ENCODE measurements at places on chromosomes 7 and 10.

DNA sequence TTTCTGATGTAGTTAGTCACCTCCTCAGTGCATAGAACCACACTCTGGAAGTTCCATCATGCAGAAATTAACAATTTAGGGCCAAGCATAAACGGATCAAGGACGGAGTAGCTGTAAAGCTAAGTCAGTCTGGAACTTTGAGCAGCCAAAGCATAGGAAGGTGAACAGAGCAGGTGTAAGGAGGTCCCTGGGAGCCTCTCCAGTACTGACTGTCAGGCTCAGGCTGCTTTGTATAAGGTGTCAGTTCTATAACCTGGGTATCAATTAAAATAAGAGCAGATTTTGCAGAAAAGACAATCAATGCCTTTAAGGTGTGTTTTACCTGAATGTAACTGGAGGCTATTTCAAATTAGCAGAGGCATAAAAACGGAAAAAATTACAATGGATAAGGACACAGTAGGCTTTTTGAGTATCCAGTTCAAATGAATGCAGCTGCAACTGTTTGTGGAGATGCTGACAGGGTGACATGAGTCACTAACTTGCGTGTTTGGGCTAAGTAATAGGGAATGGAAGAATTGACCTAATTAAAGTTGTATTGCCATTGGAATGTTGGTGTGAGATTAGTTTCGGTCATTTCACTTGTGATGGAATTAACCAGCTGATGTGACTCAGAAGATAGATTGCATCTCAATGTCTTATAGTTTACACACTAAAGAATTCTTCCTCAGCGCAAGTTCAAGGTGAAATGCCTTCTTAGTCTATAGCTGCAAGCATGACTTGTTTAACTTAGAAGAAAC, 417.9 kb upstream of the CNTNAP2 start:
- DNase-seq, result no peak

- no peak for DNase-seq
These were observed 165.9 kb downstream of the DNAJB6 start for GRCh38 chr7:157502701-157503111.

DNA sequence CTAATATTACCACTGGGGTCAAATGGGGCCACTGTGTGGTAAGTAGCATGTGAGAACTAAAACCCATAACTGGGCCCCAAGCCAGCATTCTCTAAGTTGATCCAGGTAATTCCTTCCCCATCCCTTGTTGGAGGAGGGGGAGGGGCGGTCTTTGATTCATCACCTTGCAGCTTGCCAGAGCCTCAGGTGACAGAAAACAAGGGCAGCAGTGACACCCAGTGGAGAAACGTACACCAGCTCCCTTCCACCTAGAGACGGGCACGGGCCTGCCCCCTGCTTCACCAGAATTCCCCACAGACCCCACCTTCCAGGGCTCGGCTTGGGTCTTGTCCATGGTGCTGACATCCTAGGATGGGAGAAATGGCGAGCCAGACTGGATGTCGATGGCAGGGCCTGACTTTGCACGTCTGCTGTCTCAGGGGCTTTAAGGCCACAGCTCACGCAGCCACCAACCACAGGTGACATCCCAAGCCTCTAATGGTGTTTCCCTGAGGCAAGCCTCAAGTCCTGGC, 102.0 kb downstream of the STRA8 start:
- peak; percentile 53 for DNase-seq

GRCh38 chr7:52695973-52696595, 339.3 kb upstream of the POM121L12 start:
- DNase-seq, result no peak

DNA sequence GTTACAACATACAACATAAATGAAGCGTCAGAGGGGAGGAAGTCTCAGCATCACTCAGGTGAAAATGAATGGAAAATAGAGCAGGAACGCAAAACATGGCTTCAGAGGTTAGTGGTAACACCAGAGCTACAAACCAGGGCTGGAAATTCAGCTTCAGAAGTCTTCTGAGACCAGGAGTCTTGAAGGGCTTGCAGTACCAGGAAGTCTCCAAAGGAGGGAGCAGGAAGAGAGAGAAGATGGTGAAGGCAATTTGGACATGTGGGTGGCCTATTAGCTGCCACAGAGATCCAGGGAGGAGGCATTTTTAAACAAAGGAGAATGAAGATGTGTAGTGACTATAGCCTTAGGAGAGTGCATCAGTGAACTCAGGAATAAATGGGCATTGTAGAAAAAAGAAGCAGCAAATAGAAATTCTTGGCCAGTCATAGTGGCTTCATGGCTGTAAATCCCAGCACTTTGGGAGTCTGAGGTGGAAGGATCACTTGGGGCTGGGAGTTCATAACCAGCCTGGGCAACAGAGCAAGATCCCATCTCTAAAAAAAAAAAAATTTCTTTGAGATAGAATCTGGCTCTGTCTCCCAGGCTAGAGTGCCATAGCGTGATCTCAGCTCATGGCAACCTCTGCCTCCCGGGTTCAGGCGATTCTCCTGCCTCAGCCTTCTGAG, 9.3 kb upstream of the TET1 start:
- DNase-seq, result peak; percentile 51

- no peak for DNase-seq
These were observed 42.2 kb upstream of the CAPZA2 start for GRCh38 chr7:116820149-116820548.

GRCh38 chr7:137886281-137886680, 39.5 kb upstream of the DGKI start:
- no peak for DNase-seq

DNA sequence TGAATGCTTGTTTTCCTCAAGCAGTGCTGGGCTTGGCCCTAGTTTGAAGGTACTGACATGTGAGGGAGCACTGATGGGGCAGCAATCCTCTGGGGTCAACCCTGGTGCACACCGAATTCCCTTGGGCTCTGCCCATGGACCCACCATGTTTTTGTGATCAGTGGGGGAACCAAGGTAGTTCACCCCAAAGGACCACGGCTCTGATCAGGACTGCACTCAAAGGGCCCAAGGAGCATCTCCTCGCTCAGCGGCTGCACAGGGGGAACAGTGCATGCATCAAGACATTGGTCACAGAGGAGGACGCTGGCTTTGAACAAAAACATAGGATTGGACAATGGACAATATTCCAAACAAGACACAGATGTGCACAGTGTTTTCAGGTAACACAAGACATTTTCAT, 12.7 kb downstream of the CXCL12 start:
- no peak for DNase-seq

DNA sequence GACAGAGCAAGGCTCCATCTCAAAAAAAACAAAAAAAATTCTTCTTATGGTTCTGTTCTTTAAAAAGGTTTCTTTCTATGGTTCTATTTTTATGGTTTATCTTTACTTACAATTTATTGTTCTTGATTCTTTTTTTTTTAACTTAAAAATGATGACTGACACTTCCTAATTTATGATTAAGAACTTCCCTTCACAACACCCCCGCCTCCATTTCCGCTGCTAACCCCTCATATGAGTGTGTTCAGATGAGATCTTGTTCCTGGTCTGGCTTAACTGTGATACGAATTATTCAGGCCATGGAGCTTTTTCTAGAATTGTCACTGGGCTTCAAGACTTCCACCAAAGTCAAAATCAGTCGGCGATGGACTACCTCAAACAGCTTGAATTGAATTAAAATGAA, 33.9 kb downstream of the PTER start:
- no peak for DNase-seq

DNA sequence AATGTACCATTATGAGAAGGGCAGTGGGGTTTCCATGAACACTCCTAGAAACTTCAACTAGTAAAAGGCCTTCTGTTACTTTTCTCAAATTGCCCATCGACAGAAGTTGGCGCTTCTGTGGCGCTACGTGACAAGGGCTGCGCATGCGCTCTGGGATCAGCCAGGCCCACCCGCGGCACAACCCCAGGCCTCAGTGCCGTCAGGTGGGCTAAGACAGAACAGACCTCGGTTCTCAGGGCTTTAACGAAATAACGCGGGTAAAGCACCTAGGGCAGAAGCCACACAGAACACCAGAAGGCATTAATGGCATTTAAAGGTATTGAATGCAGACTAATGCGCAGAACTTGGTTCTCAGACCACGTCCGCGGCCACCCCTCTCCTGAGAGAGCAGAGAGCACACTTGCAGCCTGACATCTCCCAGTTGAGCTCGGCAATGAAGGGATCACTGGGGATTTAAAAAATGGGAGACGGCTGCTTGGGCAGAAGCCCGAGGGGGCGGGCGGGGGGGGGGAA, 67.6 kb upstream of the CTNNA3 start:
- DNase-seq, result peak; percentile 67

DNA sequence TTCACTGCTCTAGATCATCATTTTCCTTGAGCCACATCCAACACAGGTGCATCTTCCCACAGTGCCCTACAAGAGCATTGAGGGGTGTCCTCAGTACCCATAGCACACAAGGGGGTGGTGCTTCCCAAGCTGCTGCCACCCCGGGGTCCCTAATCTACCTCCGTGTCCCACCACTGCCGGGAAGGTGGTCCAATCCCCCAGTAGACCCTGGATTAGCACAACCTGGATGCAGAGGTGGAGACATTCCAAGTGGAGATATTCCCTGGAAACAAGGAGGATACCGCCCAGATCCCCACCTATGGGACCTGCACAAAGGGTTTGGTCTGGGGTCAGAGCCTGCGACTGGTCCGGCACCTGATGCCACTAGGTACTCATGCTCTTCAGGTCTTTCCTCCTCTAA, 284.8 kb upstream of the PPP2R2D start:
- no peak for DNase-seq

DNA sequence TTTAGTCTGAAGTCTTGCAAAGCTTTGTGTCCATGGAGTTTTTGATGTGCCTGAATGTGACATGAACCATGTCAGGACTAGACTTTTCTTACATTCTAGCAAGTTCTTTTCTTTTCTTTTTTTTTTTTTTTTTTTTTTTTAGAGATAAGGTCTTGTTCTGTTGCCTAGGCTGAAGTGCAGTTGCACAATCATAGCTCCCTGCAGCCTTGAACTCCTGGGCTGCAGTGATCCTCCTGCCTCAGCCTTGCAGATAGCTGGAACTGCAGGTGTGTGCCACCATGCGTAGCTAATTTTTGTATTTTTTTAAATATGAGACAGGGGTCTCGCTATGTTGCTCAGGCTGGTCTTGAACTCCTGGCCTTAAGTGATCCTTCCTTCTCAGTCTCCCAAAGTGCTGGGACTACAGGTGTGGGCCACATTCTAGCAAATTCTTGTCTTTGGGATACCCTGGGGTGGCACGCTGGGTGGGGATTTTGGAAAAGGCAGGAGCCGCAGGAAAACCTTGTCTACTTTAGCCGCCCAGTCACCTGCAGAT, 152.8 kb downstream of the SVIL start:
- no peak for DNase-seq

GRCh38 chr7:149625340-149625946, 127.8 kb upstream of the ZNF746 start:
- DNase-seq, result peak; percentile 71

GRCh38 chr10:67618116-67618515, 77.9 kb downstream of the CTNNA3 start:
- DNase-seq, result no peak

- DNase-seq, result peak; percentile 30
These were observed 177.4 kb downstream of the SFMBT2 start for GRCh38 chr10:7233259-7233991.

DNA sequence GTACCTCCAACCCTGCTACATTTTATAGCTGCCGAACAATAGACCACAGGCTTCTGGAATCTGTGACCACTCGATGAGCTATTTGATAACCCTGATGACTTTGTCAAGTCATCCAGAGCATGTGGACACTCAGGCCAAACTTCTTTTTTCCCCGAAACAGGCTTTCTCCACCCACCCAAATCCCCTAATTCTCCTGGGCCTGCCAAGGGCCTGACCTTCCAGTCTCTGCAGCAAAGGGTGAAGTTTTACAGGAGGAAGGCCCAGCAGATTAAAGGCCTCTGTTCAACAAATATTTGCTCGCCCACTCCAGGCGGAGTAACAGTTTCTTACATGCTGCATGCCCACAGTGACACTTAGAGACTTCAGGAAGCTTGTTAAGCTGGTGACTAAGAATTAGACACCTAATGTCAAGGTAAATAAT, 2.0 kb downstream of the JCAD start:
- DNase-seq, result no peak

DNA sequence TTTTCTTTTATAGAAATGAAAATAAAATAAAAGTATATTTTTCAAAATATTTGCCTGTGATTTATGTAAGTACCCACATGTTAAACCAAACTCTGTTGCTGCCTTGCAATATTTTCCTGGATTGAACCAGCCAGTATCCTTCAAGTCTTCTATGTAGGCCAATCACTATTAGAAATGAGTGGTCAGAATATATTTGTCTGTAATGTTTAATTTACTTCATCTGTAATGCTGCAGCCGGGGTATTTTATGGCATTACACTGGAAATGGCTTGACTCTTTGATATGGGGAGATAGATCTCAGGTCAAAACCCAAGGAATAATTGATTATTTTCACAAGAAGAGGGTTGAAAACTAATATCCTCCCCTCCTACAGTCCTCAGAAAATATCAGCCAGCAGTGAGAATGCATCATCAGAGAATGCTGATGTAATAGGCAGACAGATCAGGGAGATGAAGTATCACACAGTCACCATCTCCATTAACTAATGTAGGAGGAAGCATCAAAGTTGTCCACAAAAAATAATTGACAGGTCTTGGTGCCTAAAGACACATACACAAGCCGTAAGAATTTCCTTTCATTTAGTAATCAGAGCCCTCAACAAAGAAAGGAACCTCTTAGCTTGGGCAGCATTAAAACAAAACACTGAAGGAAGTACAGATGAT, 82.5 kb downstream of the VWDE start:
- no peak for DNase-seq

GRCh38 chr10:12414278-12414989, 65.1 kb downstream of the CAMK1D start:
- DNase-seq, result no peak

GRCh38 chr7:124930655-124931597, 1.3 kb upstream of the POT1 start:
- no peak for DNase-seq

DNA sequence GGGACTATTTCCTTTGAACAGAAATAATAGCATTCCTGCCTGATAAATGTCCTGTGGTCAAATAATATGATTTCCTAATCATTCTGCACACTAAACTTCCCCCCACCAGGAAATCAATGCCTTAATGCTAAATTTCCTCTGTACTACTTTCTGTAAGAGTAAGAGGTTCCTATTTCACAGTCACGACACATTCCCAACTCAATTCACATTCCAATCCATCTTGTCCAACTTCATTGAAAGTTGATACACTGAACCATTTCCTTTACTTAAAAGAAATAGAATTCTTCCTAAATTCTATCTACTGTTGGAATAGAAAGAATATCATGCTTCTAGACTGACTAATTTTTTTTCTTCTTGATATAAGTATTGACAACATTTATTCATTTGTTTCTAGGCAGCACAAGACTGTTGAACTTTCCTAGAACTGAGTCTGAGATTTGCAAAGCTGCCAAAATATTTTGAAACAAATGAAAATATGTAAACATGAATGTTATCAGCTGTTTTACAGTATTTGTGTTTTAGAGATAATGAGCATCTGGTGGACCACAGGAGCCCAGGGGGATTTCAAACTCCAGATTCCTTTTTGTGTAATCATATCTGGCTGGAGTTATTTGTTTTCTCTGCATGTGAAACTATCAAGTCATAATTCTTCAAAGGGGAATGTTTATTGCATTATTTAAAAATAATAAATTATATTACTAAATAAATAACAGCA, 121.5 kb downstream of the TPST1 start:
- no peak for DNase-seq

Measured in head of caudate nucleus (tissue), 42 donors.